ENCODE measurements at places on chromosomes 7 and 10. TPM values are rescaled to one million over a fixed set of nuclear protein-coding genes. Genes with fewer than 3 reads are reported as not detected.

CCL26 gene
- total RNA-seq = 3.3 TPM

DNA sequence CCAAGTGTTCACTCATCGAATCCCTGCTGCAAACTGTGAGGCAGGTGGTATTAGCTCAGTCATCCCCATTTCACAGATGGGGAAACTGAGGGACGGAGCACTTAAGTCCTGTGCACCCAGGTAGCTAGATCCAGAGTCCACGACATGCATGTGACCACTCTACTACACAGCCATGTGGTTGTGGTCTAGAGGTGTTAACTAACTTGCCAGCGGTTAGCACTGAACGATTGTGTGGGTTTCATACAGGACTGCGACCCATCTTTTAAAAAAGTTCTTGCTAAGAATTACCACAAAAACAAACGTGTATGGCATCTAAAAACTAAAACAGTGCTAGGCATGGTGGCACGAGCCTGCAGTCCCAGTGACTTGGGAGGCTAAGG lies 16.1 kb upstream of the ABCC2 start:
- H3K27ac ChIP-seq = no peak overlapping the region
- H3K27me3 ChIP-seq = no peaks in the 10 kb centered on the region
- no peaks in the 10 kb centered on the region for H3K36me3 ChIP-seq
- no peaks in the 10 kb centered on the region for H3K4me1 ChIP-seq

DNA sequence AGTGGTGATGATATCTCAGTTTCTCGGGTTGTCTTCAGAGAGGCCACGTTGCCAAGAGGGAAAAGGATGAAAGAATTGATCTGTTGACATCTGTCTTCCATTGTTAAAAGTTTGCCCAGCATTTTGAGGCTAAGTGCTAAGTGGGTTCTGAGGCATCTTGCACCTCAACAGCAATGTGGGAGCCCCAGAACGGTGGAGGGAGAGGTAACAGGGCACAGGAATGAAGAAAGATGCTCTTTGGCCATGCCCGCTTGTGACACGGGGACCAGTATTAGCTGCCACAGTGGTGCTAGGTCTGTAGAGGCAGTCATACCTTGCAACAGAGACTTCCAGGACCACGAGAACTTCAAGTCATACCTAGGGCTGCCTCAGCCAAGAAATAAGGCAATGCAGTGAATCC lies 106.6 kb upstream of the NUPR2 start:
- H3K27me3 ChIP-seq = no peaks in the 10 kb centered on the region
- DNase-seq = no peak
- H3K4me3 ChIP-seq = no peak overlapping the region
- no peaks in the 10 kb centered on the region for H3K36me3 ChIP-seq
- H3K4me1 ChIP-seq = no peaks in the 10 kb centered on the region
- H3K27ac ChIP-seq = no peak overlapping the region

- no peaks in the 10 kb centered on the region for H3K4me1 ChIP-seq
- H3K27me3 ChIP-seq = no peaks in the 10 kb centered on the region
- no peak overlapping the region for H3K4me3 ChIP-seq
- H3K27ac ChIP-seq = peak overlapping the region; percentile 72
Observed at GRCh38 chr7:137985253-137985896, 16.5 kb downstream of the CREB3L2 start.

GRCh38 chr10:123229927-123230630 lies 75.9 kb downstream of the BUB3 start:
- H3K36me3 ChIP-seq = no peaks in the 10 kb centered on the region
- no peaks in the 10 kb centered on the region for H3K27me3 ChIP-seq
- no peaks in the 10 kb centered on the region for H3K4me1 ChIP-seq
- no peak for DNase-seq

DNA sequence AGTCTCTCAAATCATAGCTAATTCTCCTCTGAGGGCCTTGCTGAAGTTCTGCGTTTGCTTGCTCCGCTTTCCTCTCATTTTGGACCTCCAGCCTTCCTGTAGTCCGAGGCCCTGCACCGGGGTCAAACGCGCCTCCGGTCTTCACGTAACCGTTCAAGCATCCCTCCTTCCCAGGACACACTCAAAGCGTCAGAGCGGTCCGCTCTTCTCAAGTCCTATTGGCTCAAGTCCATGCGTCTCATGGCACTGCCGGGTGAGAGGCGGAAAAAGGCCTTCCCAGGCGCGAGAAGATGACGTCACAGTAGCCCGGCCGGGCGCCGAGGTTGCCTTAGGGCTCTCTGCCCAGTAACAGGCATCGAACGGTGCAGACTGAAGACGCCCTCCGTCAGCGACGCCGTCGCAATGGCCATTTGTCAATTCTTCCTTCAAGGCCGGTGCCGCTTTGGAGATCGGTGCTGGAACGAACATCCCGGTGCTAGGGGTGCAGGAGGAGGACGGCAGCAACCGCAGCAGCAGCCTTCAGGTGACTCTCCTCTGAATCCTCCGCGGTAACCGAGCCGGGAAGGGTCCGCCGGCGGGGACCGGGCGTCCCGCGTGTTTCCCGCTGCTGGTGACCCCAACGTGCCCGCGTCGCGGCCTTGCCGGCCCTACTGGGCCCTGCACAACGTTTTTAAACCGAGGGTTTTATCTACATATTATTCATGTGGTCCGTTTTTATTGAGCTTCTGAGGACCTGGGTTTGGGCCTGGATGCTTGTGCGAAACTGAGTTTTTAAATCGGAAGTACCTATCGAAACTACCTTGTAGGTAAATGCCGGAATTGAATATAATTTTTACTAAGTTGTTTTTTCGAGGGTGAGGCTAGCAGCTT lies at the start of gene NUP42:
NUP42 (plus strand) TSS at position 365 of the 870 bp plus-strand sequence; CDS start at position 403, 38 bp downstream.
- H3K4me3 ChIP-seq = peak within 1 kb of the TSS; percentile 88
- DNase-seq = peak; percentile 98
- peaks cover 20% of the 10 kb centered on the region for H3K4me1 ChIP-seq

DNA sequence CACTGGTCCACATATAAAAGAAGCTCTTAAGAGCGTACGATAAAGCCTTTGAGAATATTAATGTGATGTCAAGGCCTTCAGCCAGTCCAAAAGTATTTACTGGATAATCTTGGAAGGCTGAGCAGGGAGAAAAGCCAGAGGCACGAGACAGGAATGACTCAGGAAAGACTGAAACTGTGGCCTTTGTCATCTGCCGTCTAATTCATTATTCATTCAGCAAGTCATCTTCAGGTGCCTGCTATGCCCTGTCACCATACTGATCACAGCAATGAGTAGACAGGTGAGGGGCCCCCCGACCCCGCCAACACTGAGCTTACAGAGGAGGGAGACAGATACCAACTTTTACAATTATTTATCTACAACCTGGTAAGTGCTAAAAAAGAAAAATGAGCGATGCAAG lies 78.9 kb downstream of the VOPP1 start:
- H3K36me3 ChIP-seq = peaks cover 21% of the 10 kb centered on the region
- H3K27ac ChIP-seq = no peak overlapping the region
- no peak overlapping the region for H3K4me3 ChIP-seq
- H3K27me3 ChIP-seq = no peaks in the 10 kb centered on the region
- H3K4me1 ChIP-seq = peaks cover 3% of the 10 kb centered on the region

ZNF783 gene
- total RNA-seq = 3.7 TPM

MMP21 gene
- 0.28 TPM for total RNA-seq

MYL10 gene
- not detected for total RNA-seq

GRCh38 chr7:138975343-138976104 lies 5.7 kb downstream of the KIAA1549 start:
- no peaks in the 10 kb centered on the region for H3K36me3 ChIP-seq
- DNase-seq = no peak
- no peak overlapping the region for H3K27ac ChIP-seq
- no peak overlapping the region for H3K4me3 ChIP-seq

GRCh38 chr10:119297207-119297968 lies 90.0 kb downstream of the GRK5 start:
- no peak overlapping the region for H3K4me3 ChIP-seq
- H3K27me3 ChIP-seq = no peaks in the 10 kb centered on the region
- no peaks in the 10 kb centered on the region for H3K4me1 ChIP-seq
- DNase-seq = no peak

CCDC172 gene
- not detected for total RNA-seq

DNA sequence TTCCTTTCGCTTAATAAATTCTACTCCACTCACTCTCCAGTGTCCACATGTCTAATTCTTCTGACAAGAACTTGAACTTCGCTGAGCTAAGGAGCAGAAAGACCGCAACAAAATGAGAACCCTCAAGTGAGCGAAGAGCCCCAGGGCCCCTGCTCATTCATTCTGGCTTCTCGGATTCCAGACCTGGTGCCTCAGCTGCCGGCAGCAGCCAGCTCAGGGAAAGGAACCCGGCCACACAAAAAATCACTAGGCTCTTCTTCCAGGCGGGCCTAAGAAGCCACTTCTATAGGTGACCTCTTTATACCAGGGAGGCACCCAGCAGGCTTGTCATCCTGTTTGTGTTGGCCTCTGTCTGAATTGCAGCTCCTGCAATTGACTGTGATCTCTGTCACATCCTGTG lies 33.3 kb downstream of the OTUD1 start:
- H3K4me3 ChIP-seq = no peak overlapping the region
- no peaks in the 10 kb centered on the region for H3K36me3 ChIP-seq
- no peak for DNase-seq
- no peaks in the 10 kb centered on the region for H3K27me3 ChIP-seq
- no peak overlapping the region for H3K27ac ChIP-seq

- H3K36me3 ChIP-seq = no peaks in the 10 kb centered on the region
- no peaks in the 10 kb centered on the region for H3K27me3 ChIP-seq
- no peak overlapping the region for H3K27ac ChIP-seq
- H3K4me1 ChIP-seq = no peaks in the 10 kb centered on the region
Observed at GRCh38 chr7:66304536-66304935, 99.4 kb downstream of the TPST1 start.

DNA sequence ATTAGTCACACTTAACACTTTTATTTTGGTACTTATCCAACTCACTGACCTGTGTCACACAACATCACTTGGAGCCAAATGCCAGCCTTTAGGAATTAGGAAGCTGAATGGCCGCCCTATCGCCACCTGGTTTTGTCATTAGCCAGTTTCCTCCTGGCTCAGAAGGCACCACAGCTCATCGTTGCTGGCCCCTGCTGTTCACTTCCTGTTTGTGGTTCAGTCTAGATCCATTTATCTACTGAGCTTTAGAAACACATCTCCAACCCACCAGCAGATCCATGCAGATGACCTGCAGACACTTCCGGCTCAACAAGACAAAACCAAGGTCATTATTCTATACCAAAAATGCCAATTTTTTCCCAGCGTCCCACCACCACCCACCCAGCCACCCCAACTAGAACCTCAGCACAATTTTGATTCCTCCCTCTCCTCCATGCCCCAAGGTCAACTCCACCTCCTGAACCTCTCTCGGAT lies 193.5 kb upstream of the NEBL start:
- no peak overlapping the region for H3K27ac ChIP-seq
- no peak overlapping the region for H3K4me3 ChIP-seq
- no peaks in the 10 kb centered on the region for H3K36me3 ChIP-seq
- DNase-seq = no peak

SFMBT2 gene
- total RNA-seq = 7.9 TPM

- H3K4me3 ChIP-seq = no peak overlapping the region
- H3K4me1 ChIP-seq = no peaks in the 10 kb centered on the region
- H3K36me3 ChIP-seq = no peaks in the 10 kb centered on the region
- no peaks in the 10 kb centered on the region for H3K27me3 ChIP-seq
- no peak overlapping the region for H3K27ac ChIP-seq
Observed at GRCh38 chr10:121378251-121378801, 219.9 kb downstream of the FGFR2 start.

DNA sequence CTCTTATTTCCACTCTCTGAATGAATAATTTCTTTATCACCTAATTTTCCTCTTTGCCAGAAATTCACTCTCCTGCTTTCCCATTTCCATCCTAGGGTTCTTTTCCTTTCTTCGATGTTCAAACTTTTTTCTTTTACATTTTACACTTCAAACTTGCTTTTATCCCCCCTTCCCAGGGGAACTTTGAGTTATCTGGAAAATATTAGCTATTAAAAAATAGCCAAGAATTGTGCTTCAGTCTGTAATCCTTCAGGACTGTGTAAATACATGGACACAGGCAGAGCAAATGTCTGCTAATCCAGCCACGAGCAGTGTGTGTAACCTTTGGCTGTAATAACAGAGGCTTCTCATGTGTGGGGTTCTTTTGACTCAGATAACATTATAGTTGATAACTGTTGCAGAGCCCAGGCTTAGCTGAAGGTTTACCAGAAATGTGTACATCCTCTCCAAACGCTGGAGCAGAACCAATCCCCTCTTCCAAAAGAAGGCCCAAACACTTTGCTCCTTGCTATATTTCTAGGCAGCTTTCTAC lies 4.6 kb downstream of the ASB4 start:
- no peak overlapping the region for H3K27ac ChIP-seq
- H3K36me3 ChIP-seq = no peaks in the 10 kb centered on the region
- DNase-seq = no peak
- H3K4me1 ChIP-seq = no peaks in the 10 kb centered on the region

NACAD gene
- total RNA-seq = 5.9 TPM

- H3K27me3 ChIP-seq = no peaks in the 10 kb centered on the region
- H3K4me3 ChIP-seq = no peak overlapping the region
- no peak for DNase-seq
- no peak overlapping the region for H3K27ac ChIP-seq
- H3K36me3 ChIP-seq = no peaks in the 10 kb centered on the region
Observed at GRCh38 chr10:44426247-44427034, 41.5 kb upstream of the CXCL12 start.

GRCh38 chr10:88164471-88164870 lies 301.0 kb downstream of the PTEN start:
- peaks cover 22% of the 10 kb centered on the region for H3K4me1 ChIP-seq
- H3K36me3 ChIP-seq = no peaks in the 10 kb centered on the region
- DNase-seq = no peak
- no peak overlapping the region for H3K27ac ChIP-seq
- H3K4me3 ChIP-seq = no peak overlapping the region
- H3K27me3 ChIP-seq = no peaks in the 10 kb centered on the region

DNA sequence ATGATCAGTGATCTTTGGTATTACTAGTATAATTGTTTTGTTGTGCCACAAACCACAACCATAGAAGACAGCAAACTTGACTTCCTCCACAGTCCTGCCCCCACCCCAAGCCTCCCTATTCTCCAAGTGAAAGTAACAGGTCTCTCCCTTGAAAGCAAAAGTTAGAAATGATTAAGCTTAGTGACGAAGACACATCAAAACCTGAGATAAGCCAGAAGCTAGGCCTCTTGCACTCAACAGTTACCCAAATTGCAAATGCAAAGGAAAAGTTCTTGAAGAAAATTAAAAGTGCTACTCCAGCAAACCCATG lies 7.5 kb downstream of the SAR1A start:
- no peak overlapping the region for H3K4me3 ChIP-seq
- H3K4me1 ChIP-seq = no peaks in the 10 kb centered on the region
- no peak for DNase-seq
- H3K27ac ChIP-seq = no peak overlapping the region

- H3K36me3 ChIP-seq = peaks cover 67% of the 10 kb centered on the region
- H3K27me3 ChIP-seq = no peaks in the 10 kb centered on the region
- no peak overlapping the region for H3K27ac ChIP-seq
- DNase-seq = no peak
- no peaks in the 10 kb centered on the region for H3K4me1 ChIP-seq
Observed at GRCh38 chr7:55202150-55202913, 162.8 kb upstream of the LANCL2 start.

ZC3HAV1L gene
- total RNA-seq = 9.4 TPM

- no peak for DNase-seq
- H3K27ac ChIP-seq = no peak overlapping the region
- H3K4me3 ChIP-seq = no peak overlapping the region
- no peaks in the 10 kb centered on the region for H3K4me1 ChIP-seq
Observed at GRCh38 chr10:26637521-26638275, 59.8 kb upstream of the PDSS1 start.

PRKAR2B gene
- 30.4 TPM for total RNA-seq

- no peak for DNase-seq
- H3K36me3 ChIP-seq = no peaks in the 10 kb centered on the region
- H3K4me3 ChIP-seq = no peak overlapping the region
- no peaks in the 10 kb centered on the region for H3K4me1 ChIP-seq
- peak overlapping the region; percentile 37 for H3K27ac ChIP-seq
Observed at GRCh38 chr7:15798081-15798480, 111.6 kb upstream of the MEOX2 start.

GRCh38 chr7:49773218-49773935 lies at the start of gene VWC2:
TSS of gene VWC2 (plus strand) at chr7:49773638. CDS start at chr7:49775436, 1,798 bp downstream.
- DNase-seq = no peak
- H3K4me3 ChIP-seq = peak within 1 kb of the TSS; percentile 71
- H3K27ac ChIP-seq = peak within 1 kb of the TSS; percentile 87
- no peaks in the 10 kb centered on the region for H3K27me3 ChIP-seq

ATOH7 gene
- not detected for total RNA-seq

Measured in right atrium auricular region (tissue), 2 donors.